Fibroblast of skin of left quadriceps (primary cell): ENCODE measurements at places on chromosomes 7 and 10.

GRCh38 chr7:70188901-70189650, 590.8 kb downstream of the AUTS2 start:
- DNase-seq: peak; percentile 27

- no peak for DNase-seq
These were observed 94.9 kb downstream of the NPSR1 start for GRCh38 chr7:34752929-34753328.

- DNase-seq: no peak
These were observed 6.4 kb downstream of the MYL10 start for GRCh38 chr7:101622609-101623173.

- no peak for DNase-seq
These were observed 29.8 kb downstream of the FAM20C start for GRCh38 chr7:221978-222715.

- no peak for DNase-seq
These were observed 63.8 kb downstream of the PARD3 start for GRCh38 chr10:34751272-34751671.
